ENCODE measurements at places on chromosomes 6 and 20.

DNA sequence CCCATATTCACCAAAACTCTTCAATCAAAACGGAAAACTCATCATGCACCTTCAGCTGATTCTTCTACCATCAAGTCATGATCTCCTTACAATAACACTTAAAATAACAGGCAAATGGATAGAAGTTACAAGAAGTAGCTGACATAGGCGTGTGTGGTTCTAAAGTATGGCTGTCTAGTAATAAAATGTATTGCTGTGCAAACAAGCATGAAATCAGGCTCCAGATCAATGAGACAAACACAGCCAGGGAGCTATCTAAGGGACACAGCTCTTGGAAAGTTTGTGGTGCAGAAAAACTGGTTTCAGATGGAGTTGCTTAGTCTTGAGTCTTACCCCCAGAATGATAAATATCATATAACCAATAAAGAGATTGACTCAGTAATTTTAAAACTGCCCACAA, 434.8 kb upstream of the NOX3 start:
- no peak for DNase-seq

- no peak for DNase-seq
Measured at GRCh38 chr20:46286382-46286781, 21.9 kb downstream of the CDH22 start.

DNA sequence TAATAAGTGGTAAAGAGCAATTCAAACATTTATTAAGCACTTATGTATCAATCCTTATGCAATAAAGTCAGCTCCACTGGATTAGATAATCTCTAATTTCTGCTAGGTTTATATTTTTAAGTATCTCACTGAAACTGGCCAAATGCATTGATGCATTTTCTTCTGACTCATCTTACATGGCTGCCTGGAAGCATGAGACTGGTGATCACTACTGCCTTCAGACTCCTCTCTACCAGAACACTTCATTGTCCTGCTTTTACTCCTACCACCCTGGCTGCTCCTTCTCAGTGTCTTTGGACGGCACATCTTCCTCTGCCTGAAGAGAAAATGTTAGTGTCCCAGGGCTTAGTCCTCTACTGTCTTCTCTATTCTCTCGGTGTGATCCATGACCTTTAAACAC, 7.4 kb downstream of the CEP85L start:
- DNase-seq, result no peak

DNA sequence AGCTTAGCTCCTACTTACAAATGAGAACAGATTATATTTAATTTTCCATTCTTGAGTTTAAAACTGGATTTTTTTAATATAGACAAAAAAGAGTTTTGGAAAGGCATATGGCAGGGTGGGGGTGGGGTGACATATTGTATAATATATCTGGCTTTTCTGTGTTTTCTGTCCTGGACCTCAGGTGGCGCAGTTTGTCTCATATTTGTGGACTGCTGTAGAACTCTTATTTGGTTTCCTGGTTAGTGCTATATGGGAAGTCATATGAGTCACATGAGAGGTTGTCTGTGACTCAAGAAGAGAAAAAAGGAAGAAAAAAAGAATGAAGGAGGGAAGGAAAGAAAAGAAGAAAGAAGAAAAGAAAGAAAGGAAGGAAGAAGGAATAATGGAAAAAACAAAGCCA, 131.8 kb downstream of the CLVS2 start:
- DNase-seq, result no peak

GRCh38 chr6:152121910-152122309, 314.4 kb downstream of the ESR1 start:
- no peak for DNase-seq

GRCh38 chr20:59822291-59823029, 111.0 kb downstream of the SYCP2 start:
- DNase-seq, result no peak

DNA sequence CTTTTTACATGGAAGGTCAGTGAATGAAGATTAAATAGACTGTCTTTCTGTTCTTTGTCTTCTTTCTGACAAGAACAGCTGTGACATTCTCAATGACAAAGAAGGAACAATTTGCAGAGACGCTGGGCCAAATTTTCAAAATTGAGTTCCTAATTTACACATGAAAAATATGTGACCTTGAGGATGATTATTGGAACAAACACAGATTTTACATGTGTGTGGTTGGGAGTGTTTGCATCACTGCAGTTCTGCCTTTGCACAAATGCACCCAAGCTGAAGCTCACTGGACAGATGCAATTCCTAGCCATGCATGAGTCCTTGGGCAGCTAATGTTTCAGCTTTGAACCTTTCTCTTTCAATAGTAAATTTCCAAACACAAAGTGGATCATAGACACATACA, 350.8 kb downstream of the QKI start:
- DNase-seq, result no peak

GRCh38 chr20:31708736-31709534, 13.7 kb downstream of the BCL2L1 start:
- DNase-seq, result no peak

- DNase-seq, result no peak
Measured at GRCh38 chr6:11379805-11380204, 147.3 kb upstream of the NEDD9 start.

- no peak for DNase-seq
Measured at GRCh38 chr6:77034161-77034560, 429.1 kb downstream of the HTR1B start.

GRCh38 chr6:85680388-85680787, 37.7 kb upstream of the SYNCRIP start:
- DNase-seq, result no peak

DNA sequence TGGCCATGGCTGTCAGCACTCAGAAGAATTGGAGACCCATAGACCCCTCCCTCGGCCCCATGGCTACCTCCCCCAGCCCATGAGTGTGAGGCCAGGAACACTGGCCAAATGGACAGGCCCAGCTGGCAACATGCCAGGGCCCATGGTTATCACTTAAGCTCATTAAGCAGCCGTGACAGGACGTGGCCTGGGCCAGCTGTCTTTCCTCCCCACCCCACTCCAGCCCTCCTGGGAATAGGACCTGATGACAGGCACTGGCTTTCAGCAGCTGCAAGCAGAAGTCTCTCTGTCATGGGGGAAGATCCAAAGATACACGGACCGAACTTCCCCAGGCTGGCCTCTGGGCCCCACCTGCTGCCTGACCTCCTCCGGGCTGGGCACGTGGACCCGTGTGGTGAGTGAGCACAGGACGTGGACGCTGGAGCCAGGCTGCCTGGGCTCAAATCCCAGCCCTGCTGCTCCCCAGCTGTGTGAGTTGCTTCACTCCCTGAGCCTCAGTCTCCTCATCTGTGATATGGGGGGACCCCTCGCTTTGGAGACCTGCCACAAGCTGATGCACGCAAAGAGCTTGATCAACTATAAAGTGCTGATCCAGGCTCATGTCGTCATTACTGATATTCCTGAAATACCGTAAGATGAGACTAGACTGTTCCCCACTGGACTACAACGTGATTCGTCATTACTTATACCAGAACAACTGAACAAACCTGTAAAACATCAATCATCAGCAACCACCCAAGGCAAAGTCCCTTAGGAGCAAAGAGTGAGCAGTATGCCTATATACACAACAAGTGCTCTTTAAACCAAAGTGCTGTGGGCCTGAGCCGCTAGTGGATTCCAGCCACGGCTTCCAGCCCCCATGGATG, 22.0 kb upstream of the VSTM2L start:
- no peak for DNase-seq
